ENCODE measurements at places on chromosomes 4 and X. TPM values are rescaled to one million over a fixed set of nuclear protein-coding genes. Genes with fewer than 3 reads are reported as not detected.

Gene SLC9B1
- 0.73 TPM for total RNA-seq

Gene DOK7
- under 0.01 TPM for total RNA-seq

Gene LEF1
- 0.37 TPM for total RNA-seq

Gene PWWP3B
- total RNA-seq, result not detected

Gene PCSK1N
- 0.37 TPM for total RNA-seq

All from subcutaneous preadipocyte (primary cell).